ENCODE measurements at places on chromosomes 1 and 21.
A peak's percentile ranks its signal among the peaks of the same experiment; 100 is the strongest.

GRCh38 chr1:241527146-241527545 is 5.0 kb upstream of the KMO start:
- no peak for DNase-seq

DNA sequence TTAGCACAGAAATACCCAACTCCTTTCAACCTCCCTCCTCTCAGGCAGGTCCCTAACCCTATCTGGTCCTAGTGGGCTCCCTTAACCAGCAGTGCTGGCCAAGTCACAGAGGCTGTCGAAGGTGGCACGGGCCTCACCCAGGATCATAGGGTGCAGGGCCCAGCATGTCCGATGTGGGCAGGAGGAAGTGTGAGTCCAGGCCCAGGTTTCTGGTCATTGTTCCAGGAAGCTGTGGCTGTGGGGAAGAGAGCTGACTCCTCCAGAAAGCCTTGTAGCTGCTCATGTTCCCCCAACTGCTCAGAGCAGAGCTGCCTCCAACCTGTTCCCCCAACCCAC is 2.4 kb downstream of the CCDC17 start:
- DNase-seq, result no peak

DNA sequence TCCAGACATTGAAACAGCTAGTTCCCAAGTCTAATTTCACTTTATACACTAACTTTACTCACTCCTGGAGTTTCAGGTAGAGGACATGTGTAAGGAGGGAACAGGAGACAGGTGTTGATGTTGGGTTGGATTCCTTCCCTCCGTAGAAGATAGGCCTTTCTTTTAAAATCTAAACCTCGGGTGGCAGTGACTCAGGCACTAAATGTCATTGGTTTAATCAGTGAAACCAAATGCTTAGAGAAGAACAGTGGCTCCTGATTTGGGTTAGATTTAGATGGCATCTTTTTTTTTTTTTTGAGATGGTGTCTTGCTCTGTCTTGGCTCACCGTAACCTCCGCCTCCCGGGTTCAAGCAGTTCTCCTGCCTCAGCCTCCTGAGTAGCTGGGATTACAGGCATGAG is 7.2 kb downstream of the CAP1 start:
- no peak for DNase-seq

GRCh38 chr1:178738780-178739179 is 13.7 kb downstream of the RALGPS2 start:
- DNase-seq, result no peak

GRCh38 chr1:164673584-164674214 is 114.7 kb downstream of the PBX1 start:
- no peak for DNase-seq

DNA sequence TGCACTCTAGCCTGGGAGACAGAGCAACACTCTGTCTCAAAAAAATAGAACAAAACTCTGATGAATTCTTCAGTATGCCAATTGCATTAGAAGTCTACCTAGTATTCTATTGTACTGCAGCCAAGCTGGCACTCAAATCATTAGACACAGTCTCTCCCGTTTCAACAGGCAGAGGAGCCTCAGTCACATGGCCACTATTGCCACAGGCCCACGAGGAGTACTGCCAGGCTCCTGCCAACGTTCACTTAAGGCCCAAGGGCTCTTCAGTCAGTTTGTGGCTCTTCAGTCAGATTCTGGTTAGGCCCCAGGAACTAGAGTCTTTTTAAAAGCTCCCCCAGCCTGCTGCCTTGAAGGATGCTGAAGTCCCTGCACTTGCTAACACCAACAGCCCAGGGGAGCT is 73.4 kb downstream of the SH3BGR start:
- DNase-seq, result no peak

- no peak for DNase-seq
Measured at GRCh38 chr1:87685311-87686135, 356.8 kb downstream of the LMO4 start.

DNA sequence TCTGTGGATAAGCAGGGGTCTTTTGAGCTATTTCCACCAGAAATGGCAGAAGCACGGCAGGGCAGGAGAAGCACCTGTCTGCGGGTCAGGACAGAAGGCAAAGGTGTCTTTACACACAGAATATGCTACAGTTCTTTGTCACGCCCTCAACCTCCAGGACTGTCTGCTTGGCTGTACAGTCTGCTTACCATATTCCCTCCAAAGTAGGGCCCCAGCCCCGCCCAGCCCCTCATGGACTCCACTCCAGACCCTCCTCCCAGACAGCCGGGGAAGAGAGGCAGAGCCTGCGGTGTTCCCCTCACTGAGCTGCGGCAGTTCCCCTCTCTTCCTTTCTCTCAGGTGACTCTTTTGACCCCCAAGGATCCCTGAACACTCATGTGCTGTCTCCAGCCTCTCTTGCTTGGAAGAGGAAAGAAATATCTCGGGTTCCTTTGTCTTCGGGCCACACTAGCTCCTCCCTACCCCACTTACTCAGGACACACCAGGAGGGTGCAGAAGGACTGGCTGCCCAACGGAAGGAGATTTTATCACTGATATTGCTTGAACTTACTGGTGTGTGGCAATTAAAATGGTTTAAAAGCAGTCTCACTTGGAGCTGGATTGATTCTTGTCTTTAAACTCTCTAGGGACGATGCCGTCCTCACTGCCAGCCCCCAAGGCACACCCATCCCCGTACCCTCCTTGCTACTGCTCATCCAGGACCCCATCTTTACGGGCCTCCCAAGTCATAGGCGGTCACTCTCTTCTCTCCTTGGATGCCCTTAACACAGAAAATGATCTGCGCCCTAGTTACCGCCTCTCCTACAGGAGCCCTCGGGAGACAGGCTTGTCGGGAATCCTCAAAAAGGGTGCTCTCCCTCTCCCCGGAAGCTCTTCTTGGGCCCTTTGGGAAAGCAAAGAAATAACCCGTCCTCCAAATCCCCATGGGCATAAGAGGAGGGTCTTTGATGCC is 169.7 kb downstream of the TOMM20 start:
- DNase-seq, result no peak

DNA sequence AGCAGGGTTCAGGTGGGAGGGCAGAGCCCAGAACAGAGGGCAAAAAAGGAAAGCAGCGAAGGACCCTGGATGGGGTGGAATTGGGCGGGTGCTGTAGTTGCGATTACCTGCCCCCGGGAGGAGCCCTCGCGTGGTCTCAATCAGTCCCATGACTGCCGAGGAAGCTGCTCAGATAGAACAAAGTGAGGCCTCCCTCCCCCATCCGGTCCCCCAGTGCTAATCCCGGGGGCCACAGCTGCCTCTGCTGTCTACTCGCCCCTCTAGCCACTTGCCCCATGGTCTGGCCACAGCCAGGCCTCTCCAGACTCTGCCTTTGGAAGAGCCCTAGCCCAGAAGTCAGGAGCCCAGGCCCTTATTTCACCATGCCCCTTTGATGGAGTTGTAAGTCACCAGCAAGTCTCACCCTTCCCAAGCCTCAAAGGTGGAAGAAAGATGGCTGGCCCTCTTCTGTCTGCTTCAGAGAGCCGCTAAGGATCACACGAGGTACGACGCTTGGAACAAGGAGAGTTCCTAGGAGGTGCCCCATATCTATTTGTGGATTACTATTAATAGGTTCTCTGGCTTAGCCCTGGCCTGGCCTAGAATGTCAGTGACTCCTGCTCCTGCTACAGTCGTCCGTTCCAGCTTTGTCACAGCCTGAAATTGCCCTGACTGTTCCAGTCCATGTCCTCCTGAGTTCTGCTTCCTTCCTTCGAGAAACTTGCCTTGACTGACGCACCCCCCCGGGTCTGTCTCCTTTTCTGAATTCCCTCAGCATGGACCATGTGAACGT is 16.4 kb downstream of the ECHDC2 start:
- no peak for DNase-seq

- DNase-seq, result no peak
Measured at GRCh38 chr1:163048869-163049268, 20.3 kb upstream of the RGS4 start.

DNA sequence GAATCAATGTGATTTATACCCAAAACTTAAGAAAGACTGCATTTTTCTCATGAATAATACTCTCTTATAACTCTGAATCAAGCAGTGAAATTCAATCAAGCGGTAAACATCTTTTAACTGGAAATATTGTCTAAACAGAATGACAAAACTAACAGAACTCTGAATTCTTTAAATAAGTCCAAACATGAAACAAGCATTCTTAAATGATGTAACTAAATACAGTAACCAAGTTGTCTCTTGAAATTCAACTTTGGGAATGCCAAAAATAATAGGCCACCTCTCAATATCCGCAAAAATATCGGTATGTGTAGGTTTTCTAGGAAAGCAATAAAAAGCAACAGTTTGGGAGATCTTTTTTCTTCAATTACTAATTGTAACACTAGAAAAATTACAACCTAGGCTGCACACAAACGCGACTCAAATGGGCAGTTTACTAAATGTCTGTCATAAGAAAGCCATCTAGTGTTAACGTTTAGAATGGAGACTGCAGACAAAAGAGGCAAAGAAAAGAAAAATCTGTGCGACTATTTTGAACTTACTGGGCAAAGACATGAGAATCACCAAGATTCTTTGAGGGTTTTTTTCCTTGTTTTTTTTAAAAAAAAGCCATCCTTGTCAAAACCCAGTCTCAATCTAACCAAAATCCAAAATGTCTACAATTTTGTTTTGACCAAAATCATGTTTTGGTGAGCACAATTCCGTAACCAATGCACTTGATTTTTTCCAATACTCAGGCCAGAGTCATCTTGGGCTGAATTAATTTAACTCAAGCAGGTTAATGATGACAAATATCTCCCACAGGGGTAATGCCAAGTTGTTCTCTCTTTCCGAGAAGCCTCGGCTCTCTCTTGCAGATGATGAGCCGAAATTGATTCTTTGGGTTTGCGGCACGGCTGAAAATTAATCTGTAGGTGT is 1.3 kb downstream of the SIPA1L2 start:
- DNase-seq, result no peak

GRCh38 chr1:16122916-16123315 is 33.0 kb downstream of the EPHA2 start:
- peak; percentile 20 for DNase-seq

- no peak for DNase-seq
Measured at GRCh38 chr1:203045821-203046594, 19.7 kb downstream of the PPFIA4 start.

- peak; percentile 7 for DNase-seq
Measured at GRCh38 chr1:41005876-41006275, 15.6 kb downstream of the SLFNL1 start.

DNA sequence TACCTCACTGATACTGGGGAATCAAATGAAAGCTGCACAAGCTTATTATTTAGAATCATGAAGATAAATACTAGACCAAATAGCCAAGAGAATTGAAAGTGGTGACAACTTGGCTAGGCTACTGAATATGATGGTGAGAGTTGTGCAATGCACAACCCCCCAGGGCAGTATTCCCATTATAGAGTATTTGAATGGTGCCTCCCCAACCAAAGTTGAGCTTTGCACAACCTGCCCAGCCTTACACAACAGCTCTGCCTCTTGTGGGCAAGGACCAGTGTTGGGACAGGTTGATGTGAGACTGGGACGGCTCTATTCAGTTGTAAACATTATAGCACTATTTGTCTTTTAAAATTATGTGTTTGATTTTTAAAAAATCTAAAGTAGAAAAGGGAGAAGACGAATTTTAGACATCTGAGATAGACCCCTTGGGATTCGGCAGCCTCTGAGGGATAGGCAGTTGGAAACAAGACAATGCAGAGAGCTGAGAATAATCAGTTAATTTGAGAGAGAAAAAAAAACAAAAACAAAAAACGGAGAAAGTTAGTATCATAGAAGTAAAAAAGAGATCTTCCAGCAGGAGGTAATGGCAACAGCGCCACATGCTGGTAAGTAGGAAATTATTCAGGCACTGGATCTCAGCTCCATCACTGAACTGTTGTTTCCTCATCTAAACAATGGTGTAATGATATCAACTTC is 91.0 kb upstream of the KCNA3 start:
- no peak for DNase-seq

DNA sequence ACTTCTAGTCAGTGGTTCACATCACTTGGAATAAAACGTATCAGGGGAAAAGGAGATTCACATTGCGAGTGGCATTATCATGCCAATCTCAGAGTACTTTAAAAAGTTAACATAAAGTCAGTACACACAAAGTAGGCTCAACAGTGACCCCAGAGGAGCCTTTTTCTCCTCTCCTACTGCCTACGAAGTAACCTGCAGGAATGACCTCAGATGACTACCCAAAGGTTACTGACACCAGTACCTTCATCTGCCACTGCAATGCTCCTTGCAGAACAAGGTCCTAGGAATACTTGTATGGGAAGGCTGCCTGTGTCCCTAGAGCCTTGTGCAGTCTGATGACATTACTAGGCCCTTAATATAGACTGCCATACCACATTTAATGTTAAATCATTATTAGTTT is 389.8 kb upstream of the LYPLAL1 start:
- DNase-seq, result no peak

DNA sequence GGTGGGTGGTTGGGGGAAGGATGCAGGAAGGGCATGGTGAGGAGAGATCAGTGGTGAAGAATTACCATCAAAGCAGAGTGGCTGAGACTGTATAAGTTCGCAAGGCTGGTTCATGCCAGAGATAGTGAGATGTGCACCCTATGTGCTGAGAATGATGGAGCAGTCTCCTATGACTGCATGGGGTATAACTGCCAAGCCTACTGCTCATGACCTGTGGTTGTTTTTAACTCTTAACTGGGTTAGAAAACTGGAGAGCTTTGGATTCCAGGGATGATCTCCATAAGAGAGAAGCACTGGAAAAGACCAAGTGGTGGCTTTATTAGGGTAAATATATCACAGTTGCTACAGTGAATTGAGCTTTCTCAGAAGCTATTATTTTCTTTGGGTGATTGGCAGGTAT is 16.2 kb downstream of the WNT2B start:
- no peak for DNase-seq

GRCh38 chr1:167057241-167057688 is 32.9 kb downstream of the GPA33 start:
- DNase-seq, result no peak

GRCh38 chr1:70090875-70091274 is 114.5 kb downstream of the LRRC40 start:
- no peak for DNase-seq

GRCh38 chr1:7591565-7591964 is 179.5 kb upstream of the VAMP3 start:
- no peak for DNase-seq

DNA sequence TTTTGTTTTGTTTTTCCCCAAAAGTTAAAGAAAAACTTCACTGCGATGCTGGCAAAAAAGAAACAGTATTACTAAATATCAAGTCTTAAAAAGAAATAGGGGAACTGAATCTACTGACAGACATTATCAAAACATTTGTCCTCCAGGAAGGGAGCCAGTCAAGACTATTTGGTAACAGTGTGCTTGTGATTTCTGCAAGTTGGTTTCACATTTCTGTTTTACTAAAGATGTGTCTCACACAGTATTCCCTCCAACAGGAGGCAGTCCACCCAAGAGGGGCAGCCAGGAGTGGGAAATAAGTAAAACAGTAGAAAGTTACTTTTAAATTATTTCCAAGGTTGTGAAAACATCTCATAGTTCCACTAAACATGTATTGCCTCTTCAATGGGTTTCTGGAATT is 74.4 kb upstream of the SDC3 start:
- DNase-seq, result no peak

DNA sequence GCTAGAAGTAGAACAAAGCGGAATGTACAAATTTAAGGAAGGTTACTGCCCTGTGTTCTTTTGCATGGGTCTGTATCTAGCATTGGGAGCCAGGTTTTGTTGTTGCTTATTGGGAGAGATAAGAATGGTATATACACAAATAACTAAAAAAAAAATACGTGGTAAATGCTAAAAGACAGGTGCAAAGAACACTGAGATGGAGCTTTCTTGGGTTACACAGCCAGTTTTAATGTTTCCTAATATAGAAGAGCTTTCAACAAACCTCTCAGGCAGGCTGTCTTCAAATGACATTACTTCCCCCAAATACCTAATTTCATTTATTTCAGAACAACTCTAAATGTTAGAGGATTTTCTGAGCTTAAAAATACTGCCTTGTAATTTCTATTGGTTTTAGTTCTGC is 1.4 kb upstream of the MDM4 start:
- no peak for DNase-seq
